Stimulated activated CD4-positive, alpha-beta T cell treated with anti-CD3 and anti-CD28 coated beads, Interleukin-12 subunit alpha, Interleukin-12 subunit beta, amount 100 ng/mL, for 4 hours (primary cell): ENCODE measurements at places on chromosomes 7 and 10.

DNA sequence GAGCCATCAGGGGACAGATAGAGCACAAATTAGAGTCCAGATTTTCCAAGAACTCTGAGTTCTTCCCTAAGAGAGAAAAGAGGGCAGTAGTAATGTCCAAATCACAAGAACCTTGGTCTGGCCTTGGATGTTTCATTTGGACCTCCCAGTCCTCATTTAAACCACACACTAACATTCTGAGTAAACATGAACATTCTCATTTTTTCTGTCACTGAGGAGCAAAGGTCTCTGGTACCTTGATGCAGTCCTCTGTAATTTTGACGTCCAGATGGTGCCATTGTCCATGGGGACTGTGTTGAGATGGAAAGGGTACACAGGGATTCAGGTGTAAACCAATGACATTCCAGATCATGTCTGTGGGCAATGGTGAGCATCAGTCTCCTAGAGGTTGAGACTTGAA lies 225.4 kb upstream of the PHYHIPL start:
- DNase-seq = no peak

- no peak for DNase-seq
Measured at GRCh38 chr7:94169682-94170081, 165.5 kb upstream of the BET1 start.

DNA sequence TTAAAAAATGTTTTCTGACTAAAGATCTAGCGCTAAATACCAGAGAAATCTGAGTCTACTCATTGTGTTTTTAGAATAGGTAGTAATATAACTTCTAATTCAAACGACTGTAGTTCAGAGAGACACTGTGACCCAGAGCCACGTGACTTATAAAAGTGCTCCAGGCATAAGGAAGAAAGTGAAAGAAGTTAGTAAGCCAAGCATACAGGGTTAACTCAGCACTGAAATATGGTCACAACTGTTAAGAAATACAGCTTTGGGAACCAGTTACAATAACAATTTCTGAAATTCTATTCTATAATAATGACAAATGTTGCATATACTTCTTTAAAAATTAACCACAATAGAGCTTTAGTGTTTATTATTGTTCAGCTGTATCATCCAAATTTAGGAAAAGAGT lies 119.1 kb downstream of the TFEC start:
- no peak for DNase-seq

- DNase-seq = no peak
Measured at GRCh38 chr7:42945821-42946626, 13.8 kb downstream of the MRPL32 start.

GRCh38 chr7:44607141-44608068 lies 978 bp downstream of the OGDH start:
- no peak for DNase-seq

DNA sequence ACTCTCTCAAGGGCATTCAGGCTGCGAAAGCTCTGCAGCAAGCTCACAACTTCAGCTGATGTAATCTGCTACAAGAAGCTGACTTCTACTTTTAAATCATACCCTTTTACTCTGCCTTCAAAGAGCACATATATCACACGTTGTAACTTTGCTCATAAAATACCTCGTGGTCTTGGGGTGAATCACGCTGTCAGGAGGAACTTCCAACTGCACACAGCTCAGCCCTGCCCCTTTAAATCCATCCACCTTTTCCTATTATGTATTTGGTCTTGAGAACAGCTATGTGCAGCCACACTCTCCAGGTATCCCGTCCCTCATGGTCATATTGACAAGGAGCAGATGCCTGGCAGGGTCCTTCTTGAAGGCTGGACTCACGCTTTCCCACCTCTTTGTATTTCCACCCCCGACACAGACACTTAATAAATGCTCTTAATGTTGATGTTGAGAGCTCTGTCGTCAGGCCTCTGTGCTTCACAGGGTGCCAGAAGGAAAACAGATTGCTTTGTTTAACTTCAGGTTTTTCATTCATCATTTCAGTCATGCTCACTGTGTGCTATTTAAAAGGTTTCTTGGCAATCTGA lies 47.6 kb downstream of the ICA1 start:
- no peak for DNase-seq

DNA sequence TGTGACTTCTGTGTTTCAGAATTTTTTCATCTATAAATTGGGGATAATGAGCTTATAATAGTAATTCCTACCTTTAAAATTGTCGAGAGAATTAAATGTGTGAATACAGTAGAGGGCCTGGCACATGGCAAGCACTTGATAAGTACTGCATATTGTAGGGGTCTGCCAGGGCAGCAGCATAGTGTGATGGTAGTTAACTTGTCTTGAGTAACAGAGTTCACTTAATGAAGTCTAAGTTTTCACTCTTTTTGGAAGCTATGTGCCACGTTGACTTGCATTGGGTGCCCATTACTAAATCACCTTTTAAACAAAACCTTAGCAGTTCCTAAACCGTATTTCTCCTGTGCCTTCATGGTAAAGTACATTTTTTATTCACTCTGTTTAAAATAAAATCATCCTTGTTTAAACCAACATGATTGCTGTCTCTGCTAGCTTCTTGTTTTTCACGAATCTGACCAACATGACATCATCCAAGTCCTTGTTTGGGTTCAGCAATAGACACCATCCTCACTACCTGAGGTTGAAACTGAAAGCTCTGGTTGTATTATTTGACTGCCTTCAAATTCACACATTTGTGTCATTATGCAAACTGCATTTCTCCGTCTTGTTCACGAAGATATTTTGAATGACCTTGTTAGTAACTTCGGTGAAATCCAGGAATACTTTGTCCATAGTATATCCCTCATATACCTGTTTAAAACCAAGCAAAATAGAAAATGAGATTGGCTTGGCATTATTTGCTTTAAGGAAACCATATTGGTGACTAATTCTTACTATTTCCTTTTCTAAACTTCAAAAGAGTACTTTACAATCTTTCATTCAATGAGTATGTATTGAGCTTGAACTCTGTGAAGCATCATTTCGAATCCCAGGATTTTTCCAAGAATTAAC lies 340.2 kb downstream of the SUGCT start:
- DNase-seq = no peak

- DNase-seq = no peak
Measured at GRCh38 chr7:65798111-65799075, 74.5 kb upstream of the VKORC1L1 start.

DNA sequence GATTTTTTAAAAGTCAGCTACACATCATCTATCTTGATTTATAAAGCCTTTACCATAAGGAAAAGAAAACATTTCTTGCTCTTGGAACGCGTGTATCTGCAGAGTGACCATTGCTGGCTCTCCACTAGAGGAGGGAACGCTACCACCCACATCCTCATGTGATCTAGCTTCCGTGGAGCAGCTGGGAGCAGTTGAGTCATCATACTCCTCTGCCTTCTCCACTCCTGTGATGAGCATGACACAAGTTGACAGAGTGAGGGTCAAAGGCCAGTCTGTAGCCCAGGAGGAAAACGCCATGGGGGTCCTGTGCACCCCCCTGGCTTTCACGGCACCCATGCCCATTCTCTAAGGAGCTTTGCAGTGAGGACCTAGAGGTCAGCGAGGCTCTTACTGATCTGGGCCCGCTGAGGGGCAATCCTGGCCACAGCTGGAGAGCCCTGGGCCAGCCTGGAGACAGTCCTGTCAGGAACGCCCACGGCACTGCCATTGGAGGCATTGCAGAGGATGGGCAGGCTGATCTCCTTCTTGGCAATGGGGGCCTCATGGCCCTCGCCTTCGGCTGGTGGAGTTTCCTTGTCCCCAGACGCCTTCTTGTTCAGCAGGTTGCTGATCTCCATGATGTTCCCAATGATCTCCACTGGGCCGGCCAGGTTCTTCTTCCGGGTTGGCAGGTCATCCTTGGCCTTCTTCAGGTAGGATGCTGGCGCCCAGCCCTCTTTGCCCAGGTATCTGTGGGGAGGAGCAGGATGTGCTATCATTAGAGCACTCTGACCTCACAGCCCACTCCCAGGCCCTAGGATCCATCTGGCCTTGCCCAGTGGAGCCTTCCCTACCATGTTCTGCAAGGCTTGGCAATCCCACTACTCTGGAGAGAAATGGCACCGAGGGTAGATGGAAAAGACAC lies 119.2 kb downstream of the NEURL1 start:
- no peak for DNase-seq

DNA sequence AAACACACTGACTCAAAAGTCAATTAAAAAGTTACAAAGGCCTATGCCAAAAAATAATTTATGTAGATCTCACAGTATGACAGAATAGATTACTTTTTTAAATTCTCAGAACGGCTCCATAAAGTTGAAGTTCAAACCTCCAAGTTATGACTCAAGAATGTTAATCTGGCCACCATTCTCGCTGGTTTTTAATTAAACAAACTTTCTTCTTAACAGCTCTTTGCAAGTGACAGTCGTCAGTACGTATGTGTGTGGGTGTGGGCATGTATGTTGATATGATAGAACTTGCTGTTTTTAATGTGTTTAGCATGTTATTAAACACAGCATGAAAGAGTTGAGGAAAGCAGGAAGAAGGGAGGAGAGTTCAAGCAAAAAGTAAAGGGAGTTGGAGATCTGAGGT lies 18.5 kb downstream of the PRKCQ start:
- DNase-seq = no peak

DNA sequence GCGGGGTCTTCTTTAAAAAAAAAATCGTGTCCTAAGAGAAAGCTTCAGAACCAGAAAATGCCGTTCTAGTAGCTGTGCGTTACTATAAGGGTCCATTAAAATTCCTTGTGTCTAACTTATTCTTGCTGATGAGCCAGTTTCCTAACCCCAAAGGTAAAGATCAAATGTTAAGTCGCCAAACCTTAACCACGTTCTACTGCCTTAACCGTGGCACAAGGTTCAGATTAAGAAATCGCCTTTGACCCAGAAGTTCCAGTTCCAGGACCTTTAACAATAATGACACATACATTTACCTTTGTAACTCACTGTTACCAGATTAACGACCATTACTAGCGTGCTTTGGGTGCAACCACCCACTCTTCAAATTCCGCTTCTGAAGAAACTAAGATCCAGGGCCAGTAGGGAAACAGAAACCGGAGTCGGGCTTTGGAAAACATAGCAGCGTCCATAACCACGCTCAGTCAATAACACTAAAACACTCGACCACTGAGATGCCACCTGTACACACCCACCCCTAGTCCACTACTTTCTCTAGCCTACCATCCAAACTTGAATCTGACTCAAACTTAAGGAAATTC lies 620 bp downstream of the BET1 start:
- DNase-seq = no peak

- DNase-seq = no peak
Measured at GRCh38 chr7:1149351-1149794, 10.6 kb downstream of the ZFAND2A start.

DNA sequence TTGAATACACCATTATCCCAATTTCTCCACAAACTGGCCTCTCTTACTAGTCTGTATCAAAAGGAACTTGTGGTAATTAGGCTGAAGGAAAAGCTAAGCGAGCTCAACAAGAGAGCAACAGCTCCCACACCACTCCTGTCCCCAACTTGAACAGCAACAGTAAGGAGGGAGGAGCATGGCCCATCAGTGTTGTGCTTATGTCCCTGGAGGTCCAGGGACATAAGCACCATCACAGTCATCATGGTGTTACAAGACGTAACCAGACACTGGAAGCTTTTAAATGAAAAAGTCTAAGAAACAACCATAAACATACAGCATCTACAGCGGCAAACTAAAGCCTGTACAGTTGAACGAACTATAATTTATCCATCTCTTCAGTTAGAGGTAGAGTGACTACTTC lies 989 bp downstream of the ERLIN1 start:
- DNase-seq = no peak

- no peak for DNase-seq
Measured at GRCh38 chr7:88243345-88243909, 23.6 kb upstream of the SRI start.

GRCh38 chr10:32340596-32341180 lies 6.3 kb downstream of the EPC1 start:
- no peak for DNase-seq

- DNase-seq = no peak
Measured at GRCh38 chr7:47474937-47475879, 106.7 kb downstream of the TNS3 start.

- no peak for DNase-seq
Measured at GRCh38 chr7:115252461-115252860, 330.6 kb downstream of the MDFIC start.

GRCh38 chr7:5494320-5494682 lies 70.7 kb upstream of the TNRC18 start:
- no peak for DNase-seq

DNA sequence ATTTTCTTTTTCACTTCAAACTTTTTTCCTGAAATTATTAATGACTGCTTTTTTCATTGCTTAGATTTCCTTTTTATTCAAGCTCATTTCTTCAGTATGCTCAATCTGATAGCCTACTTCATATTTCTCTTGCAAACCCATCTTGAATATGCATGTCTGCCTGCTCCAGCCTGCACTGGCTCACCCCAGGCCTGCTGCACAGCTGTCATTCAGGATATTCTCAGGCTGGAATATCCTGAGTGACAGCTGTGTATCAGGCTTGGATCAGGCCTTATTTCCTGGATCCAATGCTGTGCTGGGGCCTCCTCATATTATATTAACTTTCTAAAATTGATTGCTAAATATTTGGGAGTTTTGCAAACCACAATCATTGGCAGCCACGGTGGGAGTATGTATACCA lies 120.2 kb upstream of the TNS3 start:
- DNase-seq = no peak

GRCh38 chr10:50832171-50832751 lies 53.2 kb downstream of the A1CF start:
- no peak for DNase-seq

DNA sequence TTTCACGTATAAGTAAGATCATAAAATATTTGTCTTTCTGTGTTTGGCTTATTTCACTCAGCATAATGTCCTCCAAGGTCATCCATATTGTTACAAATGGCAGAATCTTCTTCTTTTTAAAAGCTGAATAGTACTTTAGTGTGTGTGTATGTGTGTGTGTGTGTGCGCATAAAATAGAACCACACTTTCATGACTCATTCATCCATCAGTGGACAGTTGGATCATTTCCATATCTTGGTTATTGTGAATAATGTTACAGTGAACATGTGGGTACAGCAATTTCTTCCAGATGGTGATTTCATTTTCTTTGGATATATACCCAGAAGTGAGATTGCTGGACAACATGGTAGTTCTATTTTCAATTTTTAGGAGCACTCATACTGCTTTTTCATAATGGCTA lies 622.4 kb downstream of the NRG3 start:
- no peak for DNase-seq

DNA sequence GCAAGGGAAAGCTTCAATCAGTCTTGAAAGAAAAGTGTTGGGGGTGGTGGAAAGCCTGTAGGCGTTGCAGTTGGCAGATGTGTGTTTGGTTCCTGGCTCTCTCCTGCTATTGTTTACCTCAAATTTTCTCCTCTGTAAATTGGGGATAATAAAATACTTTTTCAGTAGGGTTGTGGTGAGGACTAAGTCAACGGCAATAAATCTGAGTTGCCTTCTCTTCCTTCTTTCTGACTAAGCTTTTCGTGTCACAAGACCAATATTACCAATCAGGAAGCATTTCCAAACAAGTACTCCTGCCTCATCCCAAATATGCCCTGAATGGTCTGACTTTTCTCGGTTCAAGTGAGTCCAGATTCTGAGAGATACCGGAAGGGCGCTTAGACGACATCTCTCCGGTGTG lies 54.0 kb downstream of the CREB5 start:
- DNase-seq = no peak
